ENCODE measurements at places on chromosomes 4 and X.
A peak's percentile ranks its signal among the peaks of the same experiment; 100 is the strongest.

- DNase-seq: peak; percentile 30
These were observed 201.8 kb upstream of the LEF1 start for GRCh38 chr4:108370291-108371141.

- no peak for DNase-seq
These were observed at the start of gene FHDC1 for GRCh38 chr4:152935631-152936445. FHDC1 (plus strand) TSS chr4:152936323; CDS start chr4:152943058, 6,735 bp downstream.

GRCh38 chrX:17944833-17945497 is 83.9 kb upstream of the RAI2 start:
- DNase-seq: peak; percentile 11

- no peak for DNase-seq
These were observed 432.3 kb downstream of the GALNTL6 start for GRCh38 chr4:172245516-172245915.

- DNase-seq: no peak
These were observed 14.1 kb upstream of the SEC24D start for GRCh38 chr4:118849867-118850487.

DNA sequence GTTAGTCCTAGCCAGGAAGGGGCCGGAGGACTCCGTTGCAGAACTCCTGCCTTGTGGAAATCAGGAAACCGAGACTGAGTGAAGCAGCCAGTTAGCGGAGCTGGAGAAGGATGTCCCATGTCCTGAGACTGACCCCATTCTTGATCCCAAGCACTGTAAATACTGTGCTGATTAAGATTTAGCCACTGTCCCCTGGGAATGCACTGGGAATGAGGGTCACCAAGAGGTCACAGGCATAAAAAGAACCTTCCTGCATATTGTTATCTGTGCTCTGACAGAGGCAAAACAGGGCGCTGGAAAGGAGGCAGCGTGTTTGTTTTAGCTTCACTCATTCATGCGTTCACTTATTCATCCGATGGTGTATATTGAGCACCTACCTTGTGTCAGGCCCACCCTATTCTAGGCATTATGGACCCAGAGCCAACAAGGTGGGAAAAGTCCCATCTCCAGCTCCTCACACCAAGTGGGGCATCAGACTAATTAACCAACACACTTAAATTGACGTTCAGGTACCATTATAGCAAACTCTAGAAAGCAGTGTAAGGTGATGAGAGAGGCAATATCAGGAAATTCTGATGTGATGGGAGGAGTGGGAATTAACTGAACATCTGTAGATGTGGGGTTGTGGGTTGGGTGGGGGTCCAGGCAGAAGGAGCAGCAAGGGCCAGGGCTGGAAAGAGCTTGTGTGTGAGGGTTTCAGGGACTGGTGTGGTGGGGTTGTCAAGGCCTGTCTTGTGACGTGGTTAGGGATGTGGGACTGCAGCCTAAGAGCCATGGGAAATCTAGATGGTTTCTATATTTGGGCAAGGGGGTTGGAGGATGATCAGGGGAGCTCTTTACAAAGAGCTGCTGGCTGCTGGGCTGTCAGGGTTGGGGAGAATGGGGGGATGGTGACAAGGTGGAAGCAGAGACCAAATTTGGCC is 10.6 kb upstream of the SLC2A9 start:
- no peak for DNase-seq

GRCh38 chrX:43866423-43866822 is 15.8 kb downstream of the MAOB start:
- no peak for DNase-seq

DNA sequence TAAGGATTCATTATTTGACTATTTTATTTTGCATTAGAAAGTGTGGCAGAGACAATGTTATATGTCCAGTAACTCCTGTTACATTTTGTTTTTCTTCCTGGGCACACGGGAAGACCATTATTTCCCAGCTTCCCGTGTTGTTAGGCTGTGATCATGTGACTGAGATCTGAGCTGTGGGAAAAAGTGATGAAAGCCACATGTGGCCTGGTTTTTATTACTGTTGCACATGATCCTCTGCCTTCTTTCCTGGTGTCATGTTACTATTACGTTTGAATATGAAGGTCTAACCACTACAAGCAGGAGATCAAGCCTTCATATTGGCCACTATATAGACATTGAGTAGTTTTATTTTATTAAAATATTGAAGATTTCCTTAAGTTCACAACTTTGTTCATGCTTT is 28.2 kb upstream of the MID1 start:
- DNase-seq: no peak

GRCh38 chrX:11131146-11131545 is 20.0 kb downstream of the HCCS start:
- DNase-seq: no peak

Data from CD4-positive, alpha-beta T cell treated with Interleukin-4 for 1 hour (primary cell).